KG1 (cell line): ENCODE measurements at places on chromosomes 2 and 18.

DNA sequence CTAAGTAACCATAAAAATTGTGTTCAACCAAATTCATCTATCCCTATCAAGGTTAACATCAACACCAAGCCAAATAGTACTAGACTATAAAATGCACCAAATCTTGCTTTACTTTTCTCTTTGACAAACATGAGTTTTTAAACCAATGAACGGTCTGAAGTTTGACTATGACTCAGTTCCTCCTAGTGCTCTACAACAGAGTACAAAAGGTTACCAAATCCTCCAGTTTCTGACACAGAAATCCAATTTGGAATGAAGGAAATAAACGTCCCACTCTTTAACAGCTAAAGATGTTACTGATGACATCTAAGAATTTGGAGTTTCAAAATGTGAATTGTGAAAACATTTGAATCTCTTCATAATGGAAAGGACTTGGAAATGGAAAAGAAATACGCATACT is 11.8 kb upstream of the ACVR1 start:
- no peak for DNase-seq

DNA sequence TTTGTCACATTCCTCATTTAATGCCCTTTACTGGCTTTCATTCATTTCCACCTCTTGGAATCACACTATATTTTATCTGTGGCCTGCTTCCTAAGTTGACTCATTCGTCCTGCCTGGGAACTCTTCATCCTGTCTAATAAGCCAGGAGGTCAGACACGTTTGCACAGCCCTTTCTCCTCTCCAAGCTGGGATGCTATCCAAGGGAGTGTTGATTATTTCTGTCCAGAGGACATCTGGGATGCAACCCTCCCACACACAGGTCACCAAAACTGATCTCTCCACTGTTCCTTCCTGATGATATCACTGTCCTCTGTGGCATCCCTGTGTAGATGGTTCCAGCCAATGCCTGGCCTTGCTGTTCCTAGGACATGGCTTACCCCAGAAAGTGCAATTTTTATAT is 79.8 kb upstream of the NOSTRIN start:
- no peak for DNase-seq

DNA sequence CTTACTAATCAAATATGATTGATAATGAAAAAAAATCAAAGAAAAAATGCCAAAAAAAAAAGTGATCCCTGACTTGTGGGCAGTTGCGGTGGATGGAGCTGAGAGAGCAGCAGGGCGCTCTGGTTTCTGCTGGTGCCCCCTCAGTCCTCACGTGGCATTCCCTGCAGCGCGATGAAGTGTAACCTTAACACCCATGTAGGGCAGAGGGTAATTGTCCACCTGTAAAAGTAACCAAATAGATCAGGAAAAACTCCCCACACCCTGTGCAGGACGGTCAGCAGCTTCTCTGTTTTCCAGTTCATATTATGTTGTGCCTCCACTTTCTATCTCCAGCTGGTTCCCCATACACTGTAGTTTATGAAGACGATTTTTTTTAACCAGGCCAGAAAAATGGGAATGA is 25.0 kb downstream of the COA5 start:
- DNase-seq = no peak

GRCh38 chr2:71071681-71072398 is 3.4 kb downstream of the NAGK start:
- DNase-seq = peak; percentile 78

DNA sequence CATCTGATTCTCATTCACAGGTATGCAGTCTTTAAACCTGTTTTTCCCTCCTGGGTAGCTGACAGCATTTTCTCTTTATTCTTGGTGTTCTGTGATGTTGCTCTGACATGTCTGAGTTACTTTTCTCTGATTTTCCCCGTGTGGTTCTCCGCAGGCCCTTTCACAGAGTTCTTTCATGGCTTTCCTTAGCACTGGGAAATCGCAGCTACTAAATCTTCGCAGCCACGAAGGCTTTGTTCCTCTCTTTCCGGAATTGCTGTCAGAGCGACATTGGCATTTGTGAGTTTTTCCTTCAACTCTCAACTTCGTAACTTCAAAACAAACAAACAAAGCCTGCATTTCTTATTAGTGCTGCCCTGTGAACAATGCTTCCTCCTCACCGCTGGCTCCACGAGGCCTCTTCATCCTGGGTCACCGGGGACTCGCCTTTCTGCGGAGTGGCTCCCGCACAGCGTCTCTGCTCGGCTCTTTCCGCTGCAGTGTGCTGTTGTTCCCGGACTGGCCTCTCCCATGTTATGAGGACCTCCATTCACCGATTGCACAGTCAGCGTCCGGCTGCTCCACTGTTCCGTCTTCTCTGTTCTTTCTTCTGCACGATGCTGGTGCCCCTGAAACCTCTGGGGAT is 16.1 kb downstream of the COLEC11 start:
- no peak for DNase-seq

GRCh38 chr18:35682281-35682867 is 100.8 kb downstream of the GALNT1 start:
- DNase-seq = no peak

DNA sequence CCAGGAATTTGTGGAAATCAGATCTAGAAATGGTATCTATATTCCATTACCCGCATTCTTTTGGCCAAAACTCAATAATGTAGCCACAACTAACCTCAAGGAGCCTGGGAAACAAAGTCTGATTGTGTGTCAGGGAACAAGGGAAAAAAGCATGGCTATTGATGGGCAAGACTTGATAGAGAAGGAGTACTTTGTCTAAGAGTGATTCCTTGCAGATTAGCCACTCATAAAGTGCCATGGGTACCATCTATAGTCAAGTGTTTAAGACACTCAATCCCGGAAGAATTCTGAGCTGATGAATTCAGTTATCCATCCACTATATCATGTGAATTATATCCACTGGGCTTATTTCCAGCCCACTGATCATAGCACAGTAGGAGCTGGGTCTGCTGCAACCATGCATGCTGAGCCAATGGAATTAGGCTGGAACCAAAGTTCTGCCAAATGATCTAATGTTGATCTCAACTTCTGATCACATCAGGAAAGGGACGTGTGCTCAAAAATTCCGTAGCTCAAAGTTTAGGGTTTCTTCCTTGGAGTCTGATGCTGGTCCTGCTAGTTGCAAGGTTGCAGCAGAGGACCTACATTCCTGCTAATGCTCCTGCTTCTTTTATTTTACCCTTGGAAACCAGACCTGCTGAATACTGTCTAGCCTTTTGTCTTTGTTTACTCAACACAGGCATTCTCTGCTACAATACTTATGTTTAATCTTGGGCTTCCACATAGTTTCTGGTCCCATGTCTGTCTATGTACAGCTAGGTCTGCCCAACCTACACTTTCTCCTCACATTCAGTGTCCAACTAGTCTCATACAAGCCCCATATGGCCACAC is 629.7 kb downstream of the IRS1 start:
- DNase-seq = no peak

GRCh38 chr2:120319123-120319522 is 26.8 kb upstream of the INHBB start:
- no peak for DNase-seq

DNA sequence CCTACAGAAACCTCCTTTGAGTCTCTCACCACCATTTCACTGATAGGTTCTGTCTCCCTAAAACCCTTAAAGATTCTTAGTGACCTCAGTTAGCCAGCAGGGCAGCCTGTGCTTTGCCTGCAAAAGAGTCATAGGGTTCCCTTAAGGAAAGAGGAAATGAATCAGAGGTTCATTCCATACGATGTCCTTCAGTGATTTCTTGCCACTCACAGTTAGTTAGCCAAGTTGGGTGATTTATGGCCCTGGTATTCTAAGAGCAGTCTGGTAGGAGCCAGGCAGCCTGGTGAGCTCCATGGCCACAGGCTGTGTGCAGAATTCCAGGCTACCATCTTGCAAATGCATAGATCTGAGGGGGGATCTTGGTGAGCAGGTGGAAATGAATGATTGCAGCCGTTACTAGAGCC is 18.7 kb upstream of the CCBE1 start:
- DNase-seq = no peak

GRCh38 chr2:50065835-50066234 is 911.5 kb upstream of the FSHR start:
- no peak for DNase-seq

- DNase-seq = no peak
Observed at GRCh38 chr2:99881901-99882591, 260.3 kb downstream of the AFF3 start.

- DNase-seq = no peak
Observed at GRCh38 chr2:187642498-187642897, 88.3 kb upstream of the TFPI start.

DNA sequence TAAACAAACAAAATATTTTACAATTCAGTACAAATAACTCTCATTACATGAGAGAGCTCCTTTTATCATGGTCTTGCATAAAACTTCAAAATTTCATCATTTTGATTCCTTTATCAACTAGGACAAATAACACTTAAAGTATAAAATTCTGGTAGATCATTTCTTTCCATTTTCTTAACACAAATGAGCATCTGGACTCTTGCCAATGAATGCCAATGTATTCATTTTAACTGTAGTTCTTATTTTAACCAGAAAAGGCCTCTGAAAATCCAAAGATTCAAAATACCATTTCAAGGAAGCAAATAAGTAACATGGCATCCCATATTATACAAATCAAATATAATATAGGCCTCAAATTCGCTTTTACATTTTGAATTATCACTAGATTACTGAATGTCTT is 13.8 kb upstream of the POU3F3 start:
- DNase-seq = no peak

DNA sequence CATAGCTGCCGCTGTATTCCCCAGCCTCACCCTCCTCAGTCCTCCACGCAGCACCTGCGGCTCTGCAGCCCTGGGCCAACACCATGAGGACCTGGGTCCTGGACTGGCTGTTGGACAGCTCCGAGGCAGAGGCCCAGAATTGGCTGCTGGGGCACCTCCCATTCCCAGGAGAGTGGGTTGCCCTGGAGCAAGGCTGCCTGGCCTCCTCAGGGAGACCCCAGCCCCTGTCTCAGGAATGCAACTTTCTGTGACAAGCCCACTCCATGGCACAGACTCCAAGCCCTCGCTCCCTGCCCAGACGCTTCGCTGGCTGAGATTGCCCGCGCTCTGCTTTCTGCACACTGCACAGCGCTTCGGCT is 33.0 kb downstream of the CYP26B1 start:
- DNase-seq = no peak

- DNase-seq = no peak
Observed at GRCh38 chr2:101869527-101869926, 122.2 kb upstream of the IL1R2 start.

- no peak for DNase-seq
Observed at GRCh38 chr18:37464257-37464656, 101.3 kb downstream of the CELF4 start.
